ENCODE measurements at places on chromosomes 5 and 9.

DNA sequence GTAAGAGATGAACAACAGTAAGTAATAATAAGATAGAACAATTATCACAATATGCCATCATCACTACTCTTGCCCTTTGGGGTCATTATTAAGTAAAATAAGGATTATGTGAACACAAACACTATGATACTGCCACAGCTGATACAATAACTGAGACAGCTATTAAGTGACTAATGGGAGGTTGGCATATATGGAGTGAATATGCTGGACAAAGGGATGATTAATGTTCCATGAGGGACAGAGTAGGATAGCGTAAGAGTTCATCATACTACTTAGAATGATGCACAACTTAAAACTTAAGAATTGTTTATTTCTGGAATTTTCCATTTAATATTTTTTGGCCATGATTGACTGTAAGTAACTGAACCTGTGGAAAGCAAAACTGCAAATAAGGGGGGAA is 16.6 kb downstream of the POU5F2 start:
- DNase-seq, result no peak

DNA sequence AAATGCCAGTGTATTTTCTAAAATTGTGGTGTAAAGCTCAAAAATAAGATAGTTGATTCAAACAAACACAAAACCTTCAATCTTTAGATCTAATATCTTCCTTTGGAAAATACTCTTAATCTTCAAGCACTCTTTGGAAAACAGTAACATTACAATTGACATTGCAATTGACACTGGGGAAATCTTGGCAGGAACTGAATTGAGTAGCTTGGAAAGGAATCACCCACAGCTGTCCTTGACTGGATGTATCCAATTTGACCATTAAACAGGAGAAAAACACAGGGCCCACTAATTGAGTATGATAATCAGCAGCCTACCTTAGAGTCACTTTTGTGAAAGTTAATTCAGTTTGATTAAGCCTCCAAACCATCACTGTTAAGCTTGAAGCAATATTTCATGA is 776.7 kb downstream of the DTWD2 start:
- no peak for DNase-seq

DNA sequence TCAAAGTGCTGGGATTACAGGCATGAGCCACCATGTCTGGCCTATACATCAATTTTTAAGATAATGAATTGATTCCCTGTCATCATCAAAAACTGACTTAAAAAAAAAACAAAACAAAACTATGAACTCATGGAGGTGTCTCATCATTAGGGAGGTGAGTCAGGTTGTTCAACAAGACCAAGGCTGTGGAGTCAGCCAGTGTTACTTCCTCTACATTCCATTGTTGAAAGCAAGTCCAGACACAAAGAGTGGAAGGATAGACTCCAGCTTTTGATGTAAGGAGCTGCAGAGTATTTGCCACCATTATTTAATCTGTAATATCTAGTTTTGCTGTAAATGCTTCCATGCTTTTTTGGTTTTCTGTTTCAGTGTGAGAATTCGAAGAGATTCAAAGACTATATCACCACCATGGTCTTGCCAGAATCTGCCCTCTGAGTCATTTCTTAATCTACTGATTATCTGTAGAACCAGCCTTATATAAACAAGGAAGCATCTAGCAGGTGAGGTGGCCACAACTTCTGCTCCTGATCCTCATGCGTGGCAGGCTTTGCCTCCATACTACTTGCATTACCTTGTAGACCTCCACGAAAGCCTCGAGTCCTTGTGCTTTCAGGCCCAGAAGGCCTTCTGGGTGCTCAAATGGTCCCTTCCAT is 156.1 kb downstream of the FGF1 start:
- DNase-seq, result no peak

- no peak for DNase-seq
Measured at GRCh38 chr5:112116371-112116770, 302.7 kb downstream of the EPB41L4A start.

DNA sequence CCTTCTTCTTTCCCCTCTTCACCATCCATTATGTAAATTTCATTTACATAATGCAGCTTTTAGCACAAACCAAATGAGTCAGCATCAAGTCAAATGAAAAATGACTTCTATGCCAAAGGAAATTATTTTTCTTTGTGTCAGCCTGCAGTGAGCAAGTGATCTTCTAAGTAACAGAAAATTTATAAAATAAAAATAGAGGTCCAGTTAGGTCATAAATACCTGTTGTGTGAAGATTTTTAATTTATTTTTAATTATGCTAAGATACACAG is 16.7 kb upstream of the THG1L start:
- no peak for DNase-seq

DNA sequence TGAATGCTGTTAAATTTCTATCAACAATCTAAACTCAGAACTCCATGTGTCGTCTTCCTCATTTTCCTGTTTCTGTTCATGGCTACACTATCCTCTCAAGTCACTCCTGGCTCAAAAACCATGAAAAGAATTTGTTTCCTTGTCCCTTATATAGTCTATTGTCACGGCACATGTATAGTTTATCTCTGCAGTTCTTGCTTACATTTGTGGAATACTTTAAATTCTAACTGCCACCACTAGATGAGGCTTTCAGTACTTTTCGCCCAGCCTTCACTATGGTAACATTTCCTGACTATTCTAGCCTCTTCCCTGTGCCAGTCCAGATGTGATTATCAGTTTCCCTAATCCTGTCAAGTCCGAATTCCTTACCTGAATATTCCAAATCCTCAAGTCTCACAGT is 34.6 kb downstream of the PKD2L2 start:
- DNase-seq, result no peak

GRCh38 chr9:27404661-27405060 is 107.7 kb upstream of the EQTN start:
- no peak for DNase-seq

- DNase-seq, result no peak
Measured at GRCh38 chr9:69009708-69010107, 4.2 kb downstream of the PRKACG start.
